ENCODE measurements at places on chromosomes 6 and 20. TPM values are rescaled to one million over a fixed set of nuclear protein-coding genes. Genes with fewer than 3 reads are reported as not detected.

BPIFB4 gene
- total RNA-seq, result not detected

KCNS1 gene
- total RNA-seq, result 1.2 TPM

FKBP1C gene
- total RNA-seq, result 0.36 TPM

BPI gene
- total RNA-seq, result 0.27 TPM

LY86 gene
- 2.6 TPM for total RNA-seq

ZNF311 gene
- 5.5 TPM for total RNA-seq

LPA gene
- 4.4 TPM for total RNA-seq

PET117 gene
- 8.3 TPM for total RNA-seq

All from cerebellum (tissue), 4 donors.